ENCODE measurements at places on chromosomes 7 and 10.

- no peak for DNase-seq
Observed at GRCh38 chr10:111600772-111601171, 523.9 kb downstream of the ADRA2A start.

- no peak for DNase-seq
Observed at GRCh38 chr10:72335394-72336258, 19.1 kb downstream of the DNAJB12 start.

DNA sequence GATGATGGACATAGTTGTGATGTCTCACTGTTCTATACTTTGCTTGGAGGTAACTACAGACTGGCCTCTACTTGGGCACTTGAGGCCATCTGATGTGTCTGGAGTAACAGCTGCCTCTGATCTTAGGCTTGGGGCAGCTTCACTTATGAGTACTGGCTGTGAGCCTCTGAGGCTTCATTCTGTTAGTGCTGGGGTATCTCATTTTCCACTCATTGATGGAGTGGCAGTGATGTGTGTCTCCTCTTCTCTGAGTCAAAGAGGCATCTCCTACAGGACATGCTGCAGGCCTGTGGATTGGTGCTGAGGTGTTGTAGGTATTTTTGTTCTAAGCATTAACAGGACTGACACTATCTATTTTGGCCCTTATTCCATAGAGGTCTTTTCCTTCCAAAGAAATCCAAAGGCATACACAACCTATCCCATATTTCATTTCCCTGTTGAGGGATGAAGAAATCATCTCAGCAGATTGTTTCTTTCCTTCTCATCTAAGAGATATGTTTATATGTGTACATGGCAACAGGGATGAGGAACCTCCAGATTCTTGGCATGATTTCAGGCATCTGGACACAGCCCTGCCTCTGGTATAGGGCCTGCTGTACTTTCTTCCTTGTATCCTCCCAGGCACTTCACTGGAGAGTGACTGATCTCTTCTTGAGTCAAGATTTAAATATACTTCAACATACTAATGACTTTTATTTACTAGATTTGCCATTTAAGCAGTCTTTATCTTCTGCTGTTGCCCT is 65.7 kb upstream of the NOBOX start:
- no peak for DNase-seq

- no peak for DNase-seq
Observed at GRCh38 chr10:124615259-124615658, 128.9 kb downstream of the FAM53B start.

DNA sequence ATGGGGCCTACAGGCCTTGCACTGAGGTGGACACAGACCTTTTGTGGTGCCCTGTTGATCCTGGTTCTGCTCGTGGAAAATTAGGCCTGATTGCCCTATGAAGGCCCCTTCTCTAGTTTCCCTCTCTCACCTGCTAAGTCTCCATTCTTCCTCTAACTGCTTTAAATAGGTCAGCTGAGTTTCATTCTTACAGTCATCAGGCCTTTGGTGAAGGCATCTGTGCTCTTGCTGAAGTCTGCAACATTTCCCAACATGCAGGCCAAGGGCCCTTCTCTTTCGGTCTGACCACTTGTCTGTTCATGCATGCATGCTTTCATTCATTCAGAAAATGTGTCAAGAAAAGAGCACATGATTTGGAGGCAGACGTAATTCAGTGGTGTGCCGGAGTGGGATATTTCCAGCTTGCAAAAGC is 244.0 kb downstream of the BUB3 start:
- no peak for DNase-seq

- no peak for DNase-seq
Observed at GRCh38 chr7:69699931-69700330, 101.7 kb downstream of the AUTS2 start.

- no peak for DNase-seq
Observed at GRCh38 chr10:71068861-71069271, 143.5 kb upstream of the UNC5B start.

DNA sequence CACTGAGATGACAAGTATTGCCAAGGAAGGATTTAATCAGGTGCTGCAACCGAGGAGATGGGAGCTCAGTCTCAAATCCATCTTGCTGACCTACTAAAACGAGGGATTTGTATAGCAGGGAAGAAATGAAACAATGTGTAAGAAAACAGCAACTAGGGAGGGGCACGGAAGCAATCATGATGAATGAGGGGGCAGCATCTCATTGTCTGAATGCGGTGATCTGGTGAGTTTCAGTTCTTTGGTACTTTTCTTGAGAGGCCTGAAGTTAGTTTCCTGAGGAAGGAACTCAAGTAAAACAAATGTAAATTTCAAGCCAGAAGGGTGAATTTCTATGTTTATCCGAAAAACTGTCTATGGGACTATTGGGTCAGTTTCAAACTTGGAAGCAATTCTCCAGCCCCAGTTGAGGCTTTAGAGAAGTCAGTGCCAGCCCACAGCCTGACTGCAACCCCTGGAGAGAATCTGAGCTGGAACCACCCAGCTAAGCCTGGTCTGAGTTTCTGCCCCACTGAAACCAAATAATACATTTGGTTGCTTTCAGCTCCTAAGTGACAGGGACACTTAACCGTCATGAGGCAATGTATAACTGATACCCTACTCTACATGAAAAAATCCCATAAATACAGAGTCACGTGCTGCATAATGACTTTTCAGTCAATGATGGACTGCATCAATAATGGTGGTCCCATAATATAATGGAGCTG is 45.8 kb upstream of the TNS3 start:
- no peak for DNase-seq

GRCh38 chr7:114048386-114049235 is 129.8 kb upstream of the PPP1R3A start:
- DNase-seq = no peak

DNA sequence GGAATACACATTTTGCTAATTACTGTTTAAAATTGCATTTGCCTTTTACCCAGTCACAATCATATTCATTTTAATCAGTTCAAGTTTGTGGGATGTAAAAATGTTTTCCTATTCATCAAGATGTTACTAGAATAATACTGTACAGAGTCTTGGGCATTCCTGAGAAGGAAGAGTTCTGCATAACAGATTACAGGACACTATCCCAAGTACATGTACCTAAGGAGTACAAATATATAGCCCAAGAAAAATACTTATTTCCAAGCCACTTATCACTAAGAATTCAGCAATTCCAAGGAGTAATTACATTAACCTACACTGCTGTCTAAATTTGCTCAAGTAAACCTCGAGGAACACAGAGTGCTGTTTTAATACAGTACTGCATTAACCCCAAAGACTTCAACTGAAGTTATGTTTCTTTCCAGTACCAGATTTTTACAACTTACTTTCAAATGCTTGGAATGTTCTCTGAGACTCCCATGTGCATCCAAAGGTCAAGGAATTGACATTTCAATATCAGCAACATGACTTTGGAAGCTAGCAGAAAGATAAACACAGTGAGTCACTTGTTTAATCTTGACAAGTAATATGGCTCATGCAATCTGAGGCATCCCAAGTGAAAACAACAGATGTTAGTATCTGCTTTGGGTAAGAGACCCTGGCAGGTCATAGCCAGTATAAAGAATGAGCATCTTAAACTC is 125.4 kb upstream of the BET1 start:
- DNase-seq = no peak

DNA sequence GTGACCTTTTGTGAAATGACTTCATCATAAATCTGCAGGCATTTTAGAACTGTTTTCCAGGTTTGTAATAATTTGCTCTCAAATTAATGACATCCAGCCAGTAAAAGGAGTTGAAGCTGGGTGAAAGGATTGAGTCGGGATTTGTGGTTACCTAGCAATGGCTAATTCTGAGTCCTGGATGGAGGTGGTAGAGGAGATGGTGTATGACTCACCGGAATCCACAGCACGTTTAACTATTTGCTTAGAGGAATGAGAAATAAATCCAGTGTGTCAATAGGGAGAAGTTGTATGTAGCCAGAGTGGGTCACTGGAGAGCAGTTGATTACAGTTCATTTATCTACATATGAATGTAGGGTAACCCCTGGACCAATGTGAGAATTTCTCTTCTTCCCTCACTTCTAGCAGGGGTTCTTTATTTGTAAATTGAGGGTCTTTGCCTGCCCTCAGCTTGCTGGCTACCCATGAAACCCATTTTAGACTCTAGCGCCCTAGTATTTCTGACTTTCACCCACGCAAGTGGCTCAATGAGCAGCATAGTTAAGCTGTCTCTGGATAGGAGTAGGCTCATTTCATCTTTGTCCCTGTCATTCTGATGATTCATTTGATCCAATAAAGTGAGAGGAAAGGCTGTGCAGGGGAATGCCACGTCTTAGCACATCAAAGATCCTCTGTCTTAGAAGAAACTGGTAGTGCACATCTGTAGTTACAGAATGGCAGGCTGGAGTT is 547.8 kb downstream of the SORCS3 start:
- DNase-seq = no peak

- DNase-seq = no peak
Observed at GRCh38 chr7:1721047-1721690, 51.1 kb downstream of the ELFN1 start.

DNA sequence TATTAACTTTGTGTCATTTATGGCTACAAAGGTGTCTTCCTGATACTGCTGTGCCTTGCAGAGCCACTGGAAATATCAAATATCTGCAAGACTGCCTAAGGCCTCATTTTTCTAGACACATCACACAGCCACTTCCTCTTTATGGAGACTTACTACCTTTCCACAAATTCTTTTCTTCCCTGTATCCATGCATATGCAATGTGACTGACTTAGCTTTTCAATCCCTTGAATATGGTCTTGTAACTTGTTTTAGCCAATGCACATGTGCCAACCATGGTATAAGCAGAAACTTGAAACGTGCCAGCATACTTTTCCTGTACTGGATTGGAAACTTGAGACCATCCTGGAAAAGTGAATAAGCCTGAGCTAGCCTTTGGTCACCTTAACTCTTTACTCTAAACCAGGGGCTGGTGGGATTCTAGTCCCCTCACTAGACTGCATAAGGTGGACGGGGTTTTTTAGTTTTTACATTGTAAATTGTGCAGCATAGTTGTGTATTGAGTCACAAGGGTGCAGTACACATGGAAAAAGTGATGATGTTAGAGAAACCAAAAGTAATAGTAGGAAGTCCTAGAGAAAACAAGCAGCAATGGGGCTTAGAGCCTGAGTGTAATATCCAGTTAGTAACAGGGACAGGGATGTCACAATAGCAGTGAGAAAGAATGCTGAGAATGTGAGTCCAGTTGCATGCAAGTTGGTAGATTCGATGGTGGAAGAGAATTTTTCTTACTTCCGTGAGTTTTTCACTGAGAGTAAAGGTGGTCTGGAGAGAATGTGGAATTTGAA is 879.5 kb downstream of the SORCS1 start:
- no peak for DNase-seq

GRCh38 chr7:64965594-64965993 is 25.2 kb downstream of the ZNF117 start:
- no peak for DNase-seq

GRCh38 chr7:39700165-39700564 is 76.8 kb downstream of the RALA start:
- DNase-seq = no peak

DNA sequence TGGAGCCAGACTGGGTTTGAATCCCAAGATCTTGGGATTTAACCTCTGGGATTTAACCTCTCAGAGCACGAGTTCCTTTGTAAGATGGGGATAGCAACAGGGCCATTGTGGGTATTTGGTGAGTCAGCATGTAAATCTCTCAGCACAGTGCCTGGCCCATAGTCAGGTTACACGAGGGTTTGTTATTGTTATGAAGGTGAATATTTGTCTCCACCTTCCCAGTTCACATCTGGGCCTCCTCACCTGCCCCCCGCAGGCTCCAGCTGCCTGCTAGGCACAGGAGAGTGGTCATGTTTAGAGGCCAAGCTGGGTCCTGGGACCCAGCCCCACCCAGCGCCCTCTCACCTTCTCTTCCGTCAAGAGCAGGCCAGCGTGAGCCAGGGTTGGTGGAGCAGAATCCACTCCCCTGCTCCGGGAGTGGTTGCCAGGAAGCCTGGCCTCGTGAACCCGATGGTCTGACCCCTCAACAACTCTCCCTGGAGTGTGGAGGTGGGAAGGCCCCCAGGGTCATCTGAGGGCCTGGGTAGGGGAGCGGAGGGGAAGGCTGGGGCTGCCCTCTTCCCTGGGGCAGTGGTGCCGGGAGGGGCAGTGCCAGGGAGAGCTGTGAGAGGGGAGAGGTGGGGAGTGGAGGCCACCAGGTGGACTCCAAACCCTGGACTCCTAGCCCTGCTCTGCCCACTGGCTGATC is 26.0 kb downstream of the FAM241B start:
- DNase-seq = no peak

GRCh38 chr7:133061357-133061756 is 20.5 kb downstream of the CHCHD3 start:
- no peak for DNase-seq

DNA sequence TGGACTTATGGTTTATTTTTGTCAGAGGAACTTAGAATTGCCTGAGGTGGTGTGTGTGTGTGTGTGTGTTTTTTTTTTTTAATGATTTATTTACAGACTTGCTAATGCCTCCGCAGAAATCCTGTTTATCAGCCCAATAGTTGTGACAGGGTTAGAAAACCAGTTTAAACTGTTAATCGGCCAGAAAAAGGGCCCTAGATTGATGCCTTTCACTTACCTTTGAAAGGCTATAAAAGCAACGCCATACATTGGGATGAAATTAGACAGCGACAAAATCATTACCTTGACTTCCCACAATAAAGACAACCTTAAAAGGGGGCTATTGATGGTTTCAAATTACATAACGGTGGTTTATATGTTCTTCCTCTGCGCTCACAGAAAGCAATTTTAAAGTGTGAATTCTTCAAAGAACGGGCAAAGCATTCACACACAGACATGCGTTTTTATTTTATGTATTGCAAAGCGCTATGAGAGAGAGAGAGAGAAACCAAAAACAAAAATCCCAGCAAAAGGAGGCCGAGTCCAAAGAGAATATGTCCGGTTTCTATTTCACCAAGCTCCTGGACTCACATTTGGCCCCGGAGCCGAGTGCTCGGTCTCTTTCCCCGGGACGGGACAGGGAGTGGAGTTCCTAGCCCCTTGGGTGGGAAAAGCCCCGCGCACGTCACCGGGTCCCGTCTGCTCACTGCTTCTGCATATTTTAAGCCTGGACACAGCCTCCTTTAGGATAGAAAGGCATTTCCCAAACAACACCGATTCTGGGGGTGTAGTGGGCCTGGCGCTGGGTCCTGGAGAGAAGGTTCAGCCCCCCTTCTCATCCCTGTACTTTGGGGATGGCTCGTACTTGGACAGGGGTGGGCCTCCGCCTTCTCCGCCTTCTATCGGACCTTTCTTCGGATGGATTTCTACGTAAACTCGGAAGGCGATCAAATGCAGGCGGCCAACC is 26.8 kb upstream of the VAX1 start:
- DNase-seq = no peak

DNA sequence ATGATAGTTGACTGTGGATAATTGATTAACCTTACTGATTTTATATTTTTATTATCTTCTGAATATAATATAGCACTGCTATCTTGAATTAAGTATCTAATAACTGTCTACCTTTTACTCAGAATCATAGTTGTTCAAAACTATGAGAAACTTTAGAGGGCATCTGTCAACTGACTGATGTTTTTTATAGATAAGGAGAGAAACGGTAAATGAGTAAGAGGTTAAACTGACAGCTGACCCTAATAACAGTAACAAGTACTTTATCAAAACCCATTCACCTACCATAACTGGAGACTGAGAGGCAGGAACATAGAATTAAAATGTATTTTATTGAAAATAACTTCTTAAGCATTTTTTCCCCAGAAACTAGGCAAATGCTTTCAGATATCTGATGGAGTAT is 62.2 kb downstream of the CYP51A1 start:
- DNase-seq = no peak

All from stimulated activated CD4-positive, alpha-beta T cell treated with anti-CD3 and anti-CD28 coated beads, Interleukin-4, amount 100 ng/mL, for 48 hours (primary cell).